ENCODE measurements at places on chromosomes 3 and 15. TPM values are rescaled to one million over a fixed set of nuclear protein-coding genes. Genes with fewer than 3 reads are reported as not detected.
A peak's percentile ranks its signal among the peaks of the same experiment; 100 is the strongest.

DNA sequence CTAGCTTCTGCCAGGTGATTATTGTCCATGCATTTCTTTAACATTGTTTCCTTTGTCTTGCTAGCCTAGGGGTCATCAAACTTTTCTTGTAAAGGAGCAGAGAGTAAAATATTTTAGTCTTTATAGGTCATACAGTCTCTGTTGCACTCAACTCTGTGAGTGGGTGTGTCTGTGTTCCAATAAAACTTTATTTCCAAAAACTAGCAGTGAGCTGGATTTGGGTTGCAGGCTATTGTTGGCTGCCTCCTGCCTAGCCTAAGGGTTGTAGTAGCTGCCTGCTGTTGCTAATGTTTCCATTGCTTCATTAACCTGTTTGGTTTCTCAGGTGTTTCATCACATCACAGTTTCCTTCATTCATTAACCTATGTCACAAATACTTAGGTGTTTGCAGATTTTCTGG is 64.0 kb upstream of the DCP1A start:
- no peaks in the 10 kb centered on the region for H3K4me1 ChIP-seq
- H3K27ac ChIP-seq = no peak overlapping the region
- H3K27me3 ChIP-seq = no peaks in the 10 kb centered on the region
- no peak overlapping the region for H3K4me3 ChIP-seq
- no peaks in the 10 kb centered on the region for H3K36me3 ChIP-seq
- no peak for DNase-seq

DNA sequence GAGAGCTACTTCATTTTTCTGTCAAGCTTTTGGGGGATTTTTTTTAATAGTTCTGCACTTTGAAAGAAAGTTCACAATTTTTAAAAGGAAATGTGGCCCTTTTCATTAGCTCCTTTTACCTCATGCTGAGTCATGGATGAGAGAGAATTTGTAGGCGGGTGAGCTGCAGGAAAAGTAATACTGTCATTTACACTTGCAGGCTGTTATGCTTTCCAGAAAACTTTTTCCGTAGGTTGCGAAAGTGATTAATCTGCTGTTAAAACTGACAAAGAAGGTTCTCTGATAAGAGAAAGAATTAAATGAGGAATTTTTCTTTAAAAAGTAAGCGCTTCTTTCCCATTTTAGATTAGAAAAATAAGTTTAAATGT is 430.2 kb downstream of the LPP start:
- H3K4me3 ChIP-seq = no peak overlapping the region
- H3K4me1 ChIP-seq = no peaks in the 10 kb centered on the region
- H3K36me3 ChIP-seq = no peaks in the 10 kb centered on the region
- peak overlapping the region; percentile 26 for H3K27ac ChIP-seq

GRCh38 chr3:126121632-126122031 is 37.7 kb upstream of the SLC41A3 start:
- H3K27me3 ChIP-seq = no peaks in the 10 kb centered on the region
- H3K36me3 ChIP-seq = no peaks in the 10 kb centered on the region
- DNase-seq = no peak
- no peaks in the 10 kb centered on the region for H3K4me1 ChIP-seq
- no peak overlapping the region for H3K4me3 ChIP-seq
- H3K27ac ChIP-seq = no peak overlapping the region

GRCh38 chr15:59013246-59013873 is 25.9 kb downstream of the RNF111 start:
- DNase-seq = no peak
- H3K36me3 ChIP-seq = no peaks in the 10 kb centered on the region
- H3K27me3 ChIP-seq = no peaks in the 10 kb centered on the region
- H3K4me1 ChIP-seq = peaks cover 5% of the 10 kb centered on the region

Gene CLRN1
- total RNA-seq = not detected
